ENCODE measurements at places on chromosomes 3 and 15.

DNA sequence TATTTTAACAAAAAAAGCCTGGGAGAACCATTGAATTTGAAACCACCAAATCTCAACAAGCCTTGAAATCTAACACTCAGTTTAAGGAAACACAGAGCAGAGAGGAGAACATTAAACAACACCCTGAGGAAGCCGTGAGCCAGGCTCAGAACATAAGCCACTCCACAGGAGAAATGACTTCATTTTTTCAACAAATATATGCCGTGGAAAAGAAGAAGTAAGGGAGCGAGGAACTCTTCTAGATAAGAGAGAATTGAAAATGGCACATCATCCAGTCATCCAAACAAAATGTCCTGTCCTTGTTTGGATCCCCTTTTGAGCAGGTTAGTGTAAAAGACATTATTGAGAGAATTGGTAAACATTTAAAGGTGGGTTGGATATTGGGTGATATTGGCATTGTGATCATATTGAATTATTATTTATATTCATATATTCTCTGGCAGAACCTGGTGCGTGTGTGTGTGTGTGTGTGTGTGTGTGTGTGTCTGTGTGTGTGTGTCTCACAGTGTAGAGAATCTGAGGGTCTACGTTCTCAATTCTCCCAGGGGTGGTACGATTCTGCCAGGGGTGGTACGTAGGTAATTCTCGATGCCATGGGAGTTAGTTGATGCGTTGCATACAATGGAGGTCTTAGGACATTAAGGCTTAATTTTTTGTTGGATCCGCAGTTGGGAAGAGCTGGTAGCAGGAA, 94.4 kb downstream of the ST6GAL1 start:
- DNase-seq = no peak

- DNase-seq = peak; percentile 40
Measured at GRCh38 chr3:85560088-85560785, 601.4 kb downstream of the CADM2 start.

DNA sequence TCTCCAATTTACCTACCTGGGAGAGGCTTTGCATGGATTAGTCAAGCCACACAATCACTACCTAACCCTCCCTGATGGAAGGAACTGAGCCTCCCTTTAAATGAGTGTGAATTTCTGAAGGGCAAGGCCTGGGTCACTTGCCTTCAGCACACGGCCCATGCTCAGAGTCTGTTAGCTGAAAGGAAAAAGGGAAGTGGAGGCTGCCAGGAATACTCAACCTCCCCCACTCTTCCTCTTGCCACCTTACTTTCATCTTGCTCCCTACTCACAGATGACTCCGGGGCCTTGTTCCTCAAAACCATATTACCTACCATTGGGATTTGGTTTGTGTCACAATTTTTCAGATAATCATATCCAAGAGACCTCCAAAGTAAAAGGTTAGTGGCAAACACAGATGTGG, 220.0 kb downstream of the ABHD5 start:
- no peak for DNase-seq

DNA sequence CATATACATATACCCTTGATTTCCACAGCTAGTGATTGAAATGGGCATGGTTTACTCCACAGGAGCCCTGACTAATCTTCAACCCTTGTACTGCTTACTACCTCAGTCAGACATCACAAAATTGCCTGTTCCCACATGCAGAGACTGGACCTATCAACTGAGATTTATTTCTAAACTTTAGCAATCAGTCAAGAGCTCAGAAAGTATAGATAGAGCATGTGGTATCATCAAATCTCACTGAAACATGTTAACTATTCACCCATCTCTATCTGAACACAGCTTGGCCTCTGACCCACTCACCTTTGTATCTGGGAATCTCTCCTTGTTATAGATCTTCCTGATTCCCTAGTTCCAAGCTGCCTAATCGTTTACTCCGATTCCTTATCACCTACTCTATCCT, 14.6 kb downstream of the ADAM10 start:
- DNase-seq = no peak

DNA sequence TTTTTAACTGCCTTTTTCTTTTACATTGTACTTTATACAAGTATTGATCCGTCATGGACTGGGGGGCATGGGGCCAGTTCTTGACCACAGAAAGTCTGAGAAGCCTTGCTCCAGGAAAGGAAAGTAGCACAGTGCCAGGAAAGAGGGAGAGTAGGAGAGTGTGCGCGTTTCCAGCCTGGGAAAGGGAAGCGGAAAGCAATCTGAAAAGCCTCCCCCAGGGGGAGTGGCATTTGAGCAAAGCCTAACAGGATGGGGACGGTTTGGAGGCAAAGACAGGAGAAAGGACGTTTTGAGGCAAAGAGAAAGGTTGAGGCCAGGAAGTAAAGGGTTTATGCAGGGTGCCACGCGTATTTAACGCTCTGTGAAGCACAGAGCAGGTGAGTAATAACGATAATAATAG, 116.9 kb downstream of the RORA start:
- DNase-seq = no peak

DNA sequence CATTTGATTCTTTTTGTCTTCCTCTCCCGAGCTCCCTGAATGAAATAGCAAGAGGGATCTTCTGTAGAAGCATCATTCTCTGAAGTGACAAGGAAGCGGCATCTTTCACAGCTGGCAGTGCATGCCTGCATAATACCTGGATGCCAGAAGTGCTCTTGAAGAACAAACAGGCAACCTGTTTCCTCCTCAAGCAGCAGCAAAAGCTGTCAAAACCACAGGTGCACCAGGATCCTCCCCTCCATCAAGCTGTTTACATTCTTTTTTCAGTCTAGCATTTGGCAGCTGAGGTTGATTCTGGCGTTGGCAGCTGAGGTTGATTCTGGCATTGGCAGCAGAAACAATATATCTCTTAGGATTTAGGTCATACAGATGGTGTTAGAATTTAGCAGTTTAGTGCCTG, 979.0 kb downstream of the TUSC7 start:
- peak; percentile 65 for DNase-seq

DNA sequence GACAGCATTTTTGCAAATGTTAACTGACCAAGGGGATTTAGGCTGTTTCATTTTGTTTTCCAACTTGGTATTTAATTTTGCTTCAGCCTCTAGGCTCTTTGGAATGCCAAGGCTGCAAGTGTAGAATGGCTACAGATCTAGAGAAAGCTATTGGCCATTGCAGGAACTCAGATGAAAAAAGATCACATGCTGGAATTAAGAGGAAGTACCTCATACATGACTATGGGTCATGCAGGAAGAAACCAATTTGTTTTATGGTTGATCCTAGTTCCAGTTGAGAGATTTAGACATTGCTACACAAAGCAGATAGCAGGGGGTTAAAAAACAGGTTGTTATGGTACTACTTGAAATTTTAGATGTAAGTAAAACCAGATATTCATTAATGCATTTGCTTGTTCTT, 12.7 kb upstream of the CLDN16 start:
- no peak for DNase-seq

GRCh38 chr3:119367000-119367399, 72.8 kb downstream of the ARHGAP31 start:
- no peak for DNase-seq

DNA sequence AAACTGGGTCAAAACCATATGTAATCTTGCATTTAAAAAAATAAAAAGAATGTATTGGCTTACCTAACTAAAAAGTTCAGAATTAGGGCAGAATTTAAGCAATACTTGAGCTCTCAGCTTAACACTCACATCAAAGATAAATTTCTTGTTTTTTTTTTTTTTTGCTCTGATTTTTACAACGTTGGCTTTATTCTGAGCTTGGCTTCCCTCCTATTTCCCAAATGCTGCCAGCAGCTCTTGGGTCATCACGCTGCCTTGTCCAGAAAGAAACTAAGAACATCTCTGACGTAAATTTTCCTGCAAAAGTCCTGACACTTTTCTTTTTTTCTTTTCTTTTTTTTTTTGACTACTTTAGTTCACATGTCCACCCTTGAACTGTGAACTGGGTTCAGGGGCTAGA, 150.6 kb upstream of the TGFBR2 start:
- no peak for DNase-seq

GRCh38 chr3:99630815-99631214, 7.6 kb upstream of the COL8A1 start:
- DNase-seq = no peak

- DNase-seq = no peak
Measured at GRCh38 chr3:144660186-144660585, 688.6 kb downstream of the DIPK2A start.

GRCh38 chr3:145692751-145693150, 468.2 kb downstream of the PLOD2 start:
- DNase-seq = no peak
